ENCODE measurements at places on chromosomes 7 and 10.

GRCh38 chr7:94410413-94411187 is 15.9 kb downstream of the COL1A2 start:
- DNase-seq = no peak

DNA sequence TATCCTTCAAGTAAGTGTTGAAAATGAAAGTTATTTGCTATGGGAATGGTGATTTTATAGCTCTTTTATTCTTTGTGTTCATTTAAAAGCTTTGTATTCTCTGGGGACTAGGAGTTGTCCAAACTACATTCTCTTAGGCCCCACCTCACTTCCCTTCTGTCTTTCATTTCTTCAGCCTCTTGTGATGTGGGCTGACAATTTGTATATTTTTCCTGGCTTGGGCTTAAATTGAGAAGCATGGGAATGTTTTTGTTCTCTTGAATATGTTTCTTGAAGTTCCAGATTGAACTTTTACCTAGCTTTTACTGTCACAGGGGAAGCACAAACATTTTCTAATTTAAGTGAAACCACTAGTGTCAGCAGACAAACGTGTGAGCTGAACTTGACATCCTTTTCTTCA is 27.9 kb downstream of the BBS9 start:
- DNase-seq = no peak

DNA sequence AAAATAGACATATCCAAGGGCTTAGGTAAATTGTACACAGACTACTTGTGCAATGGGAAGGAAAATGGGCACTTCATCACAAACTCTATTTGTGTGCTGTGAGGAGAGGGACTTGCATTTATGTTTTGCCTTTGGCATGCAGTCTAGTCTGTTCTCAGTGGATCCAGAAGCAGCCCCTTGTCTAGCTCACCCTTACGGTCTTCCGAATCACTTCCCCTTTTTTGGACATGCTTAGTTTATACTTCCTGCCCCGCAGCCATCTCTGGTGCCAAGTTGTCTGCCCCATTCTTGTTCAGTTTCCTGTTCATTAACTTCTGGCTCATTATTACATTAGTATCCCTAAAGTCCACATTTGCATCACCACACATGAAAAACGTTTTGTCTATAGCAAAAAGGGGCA is 161.6 kb downstream of the NRCAM start:
- DNase-seq = peak; percentile 80

DNA sequence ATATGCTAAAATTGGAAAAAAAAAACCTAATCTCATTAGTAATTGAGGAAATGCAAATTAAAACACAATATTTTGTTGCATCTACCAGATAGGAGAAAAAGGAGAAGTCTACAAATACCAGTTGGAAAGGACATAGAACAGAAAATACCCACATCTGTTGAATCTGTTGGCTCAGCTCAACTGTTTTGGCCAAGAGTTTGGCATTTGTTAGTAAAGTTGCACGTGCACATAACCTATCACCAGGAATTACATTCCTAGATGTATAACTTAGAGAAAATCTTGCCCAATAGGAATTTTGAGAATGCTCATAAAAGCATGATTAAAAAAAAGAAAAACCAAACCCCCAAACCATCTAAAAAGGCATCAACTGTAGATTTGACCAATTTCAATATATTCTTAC is 282.1 kb upstream of the BMPER start:
- DNase-seq = no peak

- no peak for DNase-seq
These were observed 17.6 kb upstream of the ELN start for GRCh38 chr7:74010407-74010806.
